ENCODE measurements at places on chromosomes 5 and 9.

- DNase-seq: no peak
Measured at GRCh38 chr9:35923927-35924763, 14.9 kb downstream of the SPAAR start.

DNA sequence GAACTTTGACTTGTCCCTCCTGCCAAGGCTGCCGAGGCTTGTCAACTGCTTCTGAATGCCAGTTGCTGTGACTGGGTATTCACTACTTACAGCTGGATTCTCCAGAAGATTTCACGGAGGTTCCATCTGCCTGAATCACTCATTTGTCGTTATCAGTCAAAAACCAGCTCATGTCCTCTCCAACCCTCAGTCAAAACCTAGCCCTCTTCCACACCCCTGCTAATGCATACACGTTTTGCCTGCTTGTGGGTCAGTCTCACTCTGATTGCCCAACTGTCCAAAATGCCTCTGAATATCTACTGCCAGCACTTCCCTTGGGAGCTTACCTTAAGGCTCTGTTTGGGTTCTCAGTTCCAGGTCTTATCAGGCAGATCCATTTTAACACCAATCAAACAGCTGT is 238.6 kb upstream of the TMEM161B start:
- no peak for DNase-seq

- DNase-seq: no peak
Measured at GRCh38 chr5:179265514-179266290, 79.6 kb downstream of the ADAMTS2 start.

GRCh38 chr9:76717613-76718012 is 46.6 kb upstream of the PCA3 start:
- DNase-seq: no peak

- no peak for DNase-seq
Measured at GRCh38 chr5:10581867-10582511, 18.1 kb downstream of the ANKRD33B start.

GRCh38 chr9:28624771-28625170 is 1051.5 kb upstream of the C9orf72 start:
- DNase-seq: no peak

Data from NCI-H2081 treated with DMSO at 0.1 percent for 48 hours (cell line).